Activated CD4-positive, alpha-beta T cell treated with anti-CD3 and anti-CD28 coated beads, Interleukin-2, amount 50 U/mL, for 48 hours (primary cell): ENCODE measurements at places on chromosomes 4 and X.

GRCh38 chr4:119238068-119238722, 25.7 kb downstream of the USP53 start:
- peak; percentile 7 for DNase-seq

GRCh38 chrX:31353095-31353494, 281.3 kb upstream of the FTHL17 start:
- no peak for DNase-seq

DNA sequence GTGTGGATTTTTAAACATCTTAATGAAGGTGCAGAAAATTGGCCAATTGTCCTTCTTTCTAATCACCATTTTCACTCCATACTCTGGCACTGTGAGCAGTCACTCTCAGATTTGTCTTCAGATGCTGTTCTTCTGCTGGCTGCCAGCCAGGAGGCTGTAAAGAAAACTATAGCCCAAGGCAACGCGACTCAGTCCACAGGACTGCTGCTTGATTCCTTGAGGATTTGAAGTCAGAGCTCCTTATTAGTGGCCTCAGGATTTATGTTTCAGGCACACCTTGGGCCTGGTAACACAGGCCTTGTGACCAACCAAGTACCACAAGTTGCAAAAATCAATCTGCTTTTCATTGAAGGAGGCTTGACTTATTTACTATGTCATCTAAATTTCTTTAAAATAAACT, 342.6 kb downstream of the GPM6A start:
- no peak for DNase-seq

DNA sequence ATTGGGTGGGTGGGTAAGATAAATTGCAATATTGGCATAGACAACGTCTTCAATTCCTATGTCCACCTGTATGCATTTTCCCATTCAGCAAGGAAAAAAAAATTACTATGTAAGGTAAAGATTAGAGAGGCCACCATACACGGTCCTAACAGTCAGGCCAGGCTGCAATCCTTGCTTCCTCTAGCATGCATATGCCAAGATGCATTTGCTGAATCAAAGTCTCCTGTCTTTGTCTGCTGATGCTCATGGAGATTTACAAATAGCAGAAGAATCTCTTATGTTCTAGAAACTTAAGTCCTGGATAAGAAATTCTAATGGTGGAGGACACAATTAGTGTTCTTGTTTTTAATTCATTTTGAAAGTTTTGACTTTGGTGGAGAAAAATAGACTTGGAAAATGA, 206.8 kb downstream of the PDGFC start:
- no peak for DNase-seq

- no peak for DNase-seq
Measured at GRCh38 chr4:3736290-3736689, 29.9 kb upstream of the ADRA2C start.

GRCh38 chr4:75142850-75143249, 209.9 kb downstream of the PARM1 start:
- no peak for DNase-seq

GRCh38 chr4:80173401-80173800, 23.9 kb upstream of the PRDM8 start:
- peak; percentile 49 for DNase-seq

DNA sequence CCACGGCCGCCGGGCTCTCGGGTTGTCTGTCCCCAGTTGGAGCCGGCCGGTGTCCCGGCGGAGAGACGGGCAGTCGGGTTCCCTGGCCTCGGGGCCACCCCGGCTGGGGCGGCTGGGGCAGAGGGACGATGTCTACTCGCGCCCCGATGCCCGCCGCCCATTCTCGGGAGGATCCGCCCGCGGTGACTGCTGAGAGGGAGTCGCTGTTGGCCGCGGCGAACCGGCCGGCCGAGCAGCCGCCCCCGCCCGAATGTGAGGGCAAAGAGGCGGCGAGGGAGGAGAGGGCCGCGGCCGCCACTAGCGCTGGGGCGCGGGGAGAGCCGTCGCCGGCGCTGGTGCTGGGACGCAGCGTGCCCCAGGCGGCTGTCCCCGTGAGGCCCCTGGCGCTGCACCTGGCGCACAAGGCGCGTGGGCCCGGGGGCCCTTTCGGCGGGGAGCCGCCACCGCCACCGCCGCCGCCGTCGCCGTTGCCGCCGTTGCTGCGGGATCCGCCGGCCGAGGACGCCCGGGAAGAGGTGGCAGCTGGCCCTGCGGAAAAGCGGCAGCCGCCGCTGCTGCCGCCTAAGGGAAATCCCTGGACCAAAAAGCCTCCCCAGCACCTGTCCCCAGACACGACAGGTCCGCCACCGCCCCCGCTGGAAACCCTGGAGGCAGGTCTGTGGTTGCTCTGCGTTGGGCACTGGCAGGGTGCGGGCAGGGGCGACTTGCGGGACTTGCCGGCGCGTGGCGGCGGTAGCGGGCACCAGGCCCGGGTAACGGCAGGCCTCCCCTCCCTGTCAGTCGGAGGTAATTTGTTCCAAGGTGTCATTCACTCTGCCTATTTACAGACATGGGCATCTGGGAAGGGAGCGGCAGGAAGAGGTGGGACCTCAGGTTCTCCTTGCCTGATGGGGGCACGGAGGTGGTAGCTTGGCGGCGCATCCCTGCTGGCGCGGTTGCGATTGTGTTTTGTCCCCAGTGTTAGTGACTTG, 739 bp downstream of the LARP1B start:
- peak; percentile 63 for DNase-seq

DNA sequence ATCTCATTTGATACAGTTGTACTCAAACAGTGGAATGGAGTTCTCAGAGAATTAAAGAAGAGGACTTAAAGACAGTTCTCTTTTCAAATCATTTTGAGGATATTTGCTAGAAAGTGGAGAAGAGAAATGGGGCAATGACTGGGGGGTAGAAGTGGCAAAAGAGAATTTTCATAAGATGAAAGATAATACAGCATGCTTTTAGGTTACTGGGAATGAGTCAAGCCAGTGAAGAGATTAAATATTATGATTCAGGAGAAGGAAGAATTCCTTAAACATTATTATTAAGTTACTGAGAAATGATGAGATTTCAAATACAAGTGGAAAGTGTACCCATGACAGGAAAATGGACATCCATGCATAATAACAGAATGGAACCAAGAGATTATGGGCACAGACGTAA, 219.0 kb upstream of the DKK2 start:
- no peak for DNase-seq

- DNase-seq: no peak
Measured at GRCh38 chrX:30580641-30581040, 3.1 kb upstream of the TASL start.

DNA sequence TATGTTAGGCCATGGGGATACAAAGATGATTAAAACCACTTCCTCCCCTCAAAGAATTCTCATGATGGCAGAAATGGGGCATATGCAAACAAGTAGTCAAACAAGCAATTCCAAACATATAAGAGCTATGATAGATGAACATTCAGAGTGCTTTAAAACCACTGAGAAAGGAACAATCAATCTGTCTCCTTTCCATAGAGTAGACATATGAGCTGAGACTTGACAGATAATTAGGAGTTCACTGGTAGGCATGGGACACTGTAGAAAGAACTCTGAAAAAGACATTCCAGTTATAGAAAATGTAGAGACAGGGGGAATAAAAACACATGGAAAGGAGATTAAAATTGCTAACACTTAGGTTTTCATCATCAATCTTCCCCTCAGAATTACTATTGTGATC, 372.8 kb downstream of the KLHL4 start:
- DNase-seq: no peak
